Fibroblast of lung (primary cell): ENCODE measurements at places on chromosomes 7 and 10. TPM values are rescaled to one million over a fixed set of nuclear protein-coding genes. Genes with fewer than 3 reads are reported as not detected.
A peak's percentile ranks its signal among the peaks of the same experiment; 100 is the strongest.

DNA sequence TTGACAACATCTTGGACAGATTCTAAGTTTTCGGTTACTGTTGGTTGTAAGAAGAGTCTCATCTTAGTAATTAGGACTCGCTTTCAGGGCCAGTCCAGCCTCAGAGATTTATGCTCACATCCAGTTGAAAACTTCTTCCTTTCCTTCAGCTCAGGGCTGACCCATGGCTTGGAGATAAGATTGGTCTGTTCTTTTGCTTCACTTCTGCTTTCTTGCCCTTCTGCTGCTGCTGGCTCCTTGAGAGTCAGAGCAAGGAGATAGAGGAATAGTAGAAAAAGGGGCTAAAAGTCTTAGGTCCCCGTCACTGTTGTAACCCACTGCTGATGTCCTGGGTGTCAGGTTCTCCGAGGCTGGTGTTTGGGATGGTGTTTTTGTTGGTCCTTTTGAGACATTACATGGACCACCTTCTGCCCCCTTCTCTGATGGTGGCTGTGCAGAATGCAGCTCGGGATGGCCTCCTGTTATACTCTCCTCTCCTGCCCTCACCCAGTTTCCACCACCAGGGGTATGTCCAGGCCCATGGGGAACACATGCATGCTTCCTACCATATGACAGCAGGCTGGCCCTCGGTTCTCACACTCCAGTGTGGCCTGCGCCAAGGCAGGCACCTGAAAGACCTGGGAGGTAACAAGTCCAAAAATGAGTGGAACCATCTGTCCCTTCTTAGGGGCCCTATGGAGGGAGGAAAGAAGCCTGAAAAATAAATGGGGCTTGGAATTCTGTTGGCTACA lies 67.8 kb upstream of the PCBD1 start:
- DNase-seq = no peak

The TRIM73 gene
- 0.51 and 1.3 TPM in 2 replicates for total RNA-seq

GRCh38 chr7:134845461-134845860 lies 66.0 kb downstream of the CALD1 start:
- DNase-seq = no peak

The FAM237B gene
- under 0.01 TPM in 1 of 2 replicates, not detected in the other for total RNA-seq

GRCh38 chr7:75650681-75651080 lies 88.1 kb downstream of the HIP1 start:
- peak; percentile 16 for DNase-seq

GRCh38 chr10:108791794-108792474 lies 1131.4 kb downstream of the XPNPEP1 start:
- DNase-seq = peak; percentile 41

DNA sequence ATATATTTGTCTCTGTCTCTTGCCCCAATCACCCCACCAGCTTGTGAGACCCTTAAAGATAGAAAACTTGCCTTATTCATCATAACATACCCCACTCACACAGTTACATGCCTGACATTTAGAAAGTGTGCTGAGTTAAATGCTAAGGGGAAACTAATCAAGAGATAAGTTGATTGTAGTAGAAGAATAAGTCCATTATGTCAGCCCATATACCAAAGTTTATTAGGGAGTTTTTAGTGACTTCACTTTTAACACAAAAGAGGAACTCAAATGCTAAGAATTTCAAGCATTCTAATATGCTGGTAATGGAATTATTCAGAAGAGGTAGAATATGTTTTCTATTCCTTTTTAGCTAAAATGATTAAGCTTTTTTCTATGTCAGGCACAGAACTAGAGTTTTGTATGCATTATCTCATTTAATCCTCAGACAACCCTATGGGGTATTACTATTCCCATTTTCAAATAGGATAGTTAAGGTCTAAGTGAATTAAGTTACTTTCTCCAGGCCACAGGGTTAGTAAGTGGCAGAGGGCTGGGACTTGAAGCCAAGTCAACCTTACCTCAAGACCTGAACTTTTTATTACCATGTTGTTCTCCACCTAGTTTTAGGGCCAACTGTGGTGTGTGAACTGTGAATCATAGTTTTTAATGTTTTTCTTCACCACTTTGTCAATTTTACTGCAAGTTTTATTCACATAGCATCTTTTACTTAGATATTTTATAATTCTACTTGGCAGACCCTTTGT lies 19.6 kb downstream of the ASAH2 start:
- no peak for DNase-seq

DNA sequence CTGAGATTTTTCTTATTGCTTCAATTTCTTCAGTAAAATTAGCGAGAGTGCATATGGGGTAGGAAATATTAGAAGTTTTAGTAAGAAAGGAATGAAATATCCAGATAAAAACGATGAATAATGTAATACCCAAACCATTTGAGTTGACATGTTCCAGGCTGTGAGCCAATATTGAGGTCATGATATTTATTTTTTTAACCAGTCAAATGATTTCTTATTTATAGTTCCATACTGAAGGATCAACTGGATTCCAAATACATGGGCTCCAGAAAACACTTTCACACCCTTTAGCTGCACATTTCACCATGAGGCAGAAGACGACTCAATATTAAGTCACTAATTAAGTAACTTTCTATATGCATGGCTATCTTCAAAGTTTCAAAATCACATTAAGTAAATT lies 312.5 kb downstream of the PPP1R3A start:
- peak; percentile 29 for DNase-seq

DNA sequence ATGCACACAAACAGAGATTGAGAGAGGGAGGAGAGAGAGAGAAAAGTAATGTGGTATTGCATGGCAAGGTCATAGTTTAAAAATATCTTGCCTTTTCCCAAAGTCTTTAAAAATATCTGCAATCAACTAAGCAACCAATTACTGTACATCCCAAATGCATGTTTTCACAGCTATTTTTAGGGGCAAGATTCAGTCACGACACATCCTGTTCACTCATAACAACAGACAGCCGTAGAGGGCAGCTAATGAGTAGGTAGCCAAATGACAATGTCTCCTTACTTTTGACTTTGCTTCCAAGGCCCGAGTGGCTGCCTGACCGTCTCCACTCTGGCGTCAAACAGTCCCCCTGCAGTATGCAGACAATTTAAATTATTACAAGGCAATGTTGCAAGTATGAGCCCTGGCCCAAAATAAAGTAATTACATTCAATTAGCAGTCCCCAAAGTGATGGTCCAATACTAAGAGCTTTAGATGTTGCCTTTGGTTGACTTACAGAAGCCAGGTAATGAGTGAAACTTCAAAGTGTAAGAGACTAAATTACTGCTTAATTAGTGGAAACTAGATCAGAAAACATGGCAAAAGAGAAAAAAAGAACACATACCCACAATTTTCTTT lies 162.9 kb downstream of the MBL2 start:
- DNase-seq = no peak

DNA sequence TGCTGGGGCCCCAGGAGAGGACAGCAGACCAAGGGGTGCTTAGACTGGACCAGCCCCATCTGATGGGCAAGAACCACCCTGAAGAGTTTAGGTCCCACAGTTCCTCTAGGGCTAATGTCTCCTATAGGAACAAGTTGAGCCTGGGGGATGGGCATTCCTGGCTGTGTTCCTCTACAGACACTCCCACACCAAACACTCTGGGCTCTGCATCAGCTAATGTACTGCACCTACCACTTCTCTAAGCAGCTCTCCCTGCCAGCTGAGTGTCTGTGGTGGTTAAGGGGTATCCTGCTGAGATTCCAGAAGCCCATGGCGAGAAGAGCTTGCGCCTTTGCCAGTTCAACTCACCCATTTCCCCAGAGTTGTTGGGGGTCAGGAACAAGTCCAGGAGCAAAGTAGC lies 284.1 kb upstream of the CSTF2T start:
- no peak for DNase-seq

The TMEM270 gene
- total RNA-seq = not detected in 2 replicates

DNA sequence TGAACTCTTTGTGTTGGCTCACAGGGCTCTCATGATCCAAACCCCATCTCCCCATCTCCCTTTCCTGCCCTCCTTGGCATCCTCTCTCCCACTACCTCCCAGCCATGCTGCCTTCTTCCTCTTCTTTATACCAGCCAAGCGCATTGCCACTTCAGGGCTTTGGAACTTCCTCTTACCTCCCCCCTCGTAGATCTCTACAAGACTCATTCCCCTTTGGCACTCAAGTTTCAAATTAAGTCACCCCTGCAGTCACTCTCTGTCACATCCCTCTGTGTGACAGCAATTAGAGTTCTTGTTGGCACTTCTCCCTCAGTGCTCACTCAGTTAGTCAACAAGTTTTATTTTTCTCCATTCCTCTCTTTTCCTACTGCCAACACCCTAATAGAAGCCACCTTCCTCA lies 20.8 kb upstream of the NRP1 start:
- DNase-seq = no peak

- no peak for DNase-seq
Measured at GRCh38 chr7:22200238-22200637, 156.7 kb downstream of the RAPGEF5 start.

GRCh38 chr10:55200020-55200419 lies 399.0 kb upstream of the PCDH15 start:
- DNase-seq = no peak

DNA sequence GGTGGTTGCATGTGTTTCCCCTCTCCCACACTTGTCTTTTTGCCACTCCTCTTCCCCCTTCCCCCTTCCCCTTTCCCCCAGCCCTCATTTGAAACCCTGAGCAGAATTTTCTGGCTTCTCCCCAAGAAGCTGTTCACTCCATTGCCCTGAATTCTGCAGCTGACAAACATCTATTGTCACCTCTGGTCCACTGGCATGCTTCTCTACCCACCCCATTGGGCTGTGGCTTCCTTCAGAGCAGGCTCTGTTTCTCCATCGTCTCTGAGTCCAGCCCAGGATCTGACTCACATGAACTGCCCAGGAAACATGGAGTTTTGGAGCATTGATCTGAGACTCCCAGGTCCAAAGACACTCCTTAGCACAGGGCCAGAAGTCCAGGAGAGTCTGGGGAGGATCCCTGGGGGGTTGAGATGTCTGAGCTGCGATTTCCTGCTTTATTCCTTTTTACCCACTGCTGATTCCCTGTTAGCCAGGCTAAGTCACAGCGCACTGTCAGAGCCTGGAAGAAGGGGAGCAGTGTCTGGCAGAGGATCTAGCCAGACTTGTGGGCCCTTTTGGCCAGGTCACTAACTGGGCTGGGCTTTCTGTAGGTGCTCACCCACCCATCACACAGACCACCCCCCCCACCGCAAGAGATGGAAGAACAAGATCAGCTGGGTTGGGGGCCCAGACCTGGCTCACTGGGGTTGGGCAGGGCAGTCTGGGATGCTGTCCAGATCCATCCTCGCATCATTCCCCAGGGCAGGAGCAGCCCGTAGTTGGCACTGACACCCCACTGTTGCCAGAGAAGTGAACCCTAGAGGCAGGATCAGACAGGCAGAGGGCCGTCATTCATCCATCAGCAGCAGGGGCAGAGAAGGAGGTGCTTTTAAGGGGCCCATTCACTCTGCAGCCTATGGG lies 3.5 kb downstream of the CHAT start:
- DNase-seq = no peak

The VSTM4 gene
- 4.4 and 8.1 TPM in 2 replicates for total RNA-seq

DNA sequence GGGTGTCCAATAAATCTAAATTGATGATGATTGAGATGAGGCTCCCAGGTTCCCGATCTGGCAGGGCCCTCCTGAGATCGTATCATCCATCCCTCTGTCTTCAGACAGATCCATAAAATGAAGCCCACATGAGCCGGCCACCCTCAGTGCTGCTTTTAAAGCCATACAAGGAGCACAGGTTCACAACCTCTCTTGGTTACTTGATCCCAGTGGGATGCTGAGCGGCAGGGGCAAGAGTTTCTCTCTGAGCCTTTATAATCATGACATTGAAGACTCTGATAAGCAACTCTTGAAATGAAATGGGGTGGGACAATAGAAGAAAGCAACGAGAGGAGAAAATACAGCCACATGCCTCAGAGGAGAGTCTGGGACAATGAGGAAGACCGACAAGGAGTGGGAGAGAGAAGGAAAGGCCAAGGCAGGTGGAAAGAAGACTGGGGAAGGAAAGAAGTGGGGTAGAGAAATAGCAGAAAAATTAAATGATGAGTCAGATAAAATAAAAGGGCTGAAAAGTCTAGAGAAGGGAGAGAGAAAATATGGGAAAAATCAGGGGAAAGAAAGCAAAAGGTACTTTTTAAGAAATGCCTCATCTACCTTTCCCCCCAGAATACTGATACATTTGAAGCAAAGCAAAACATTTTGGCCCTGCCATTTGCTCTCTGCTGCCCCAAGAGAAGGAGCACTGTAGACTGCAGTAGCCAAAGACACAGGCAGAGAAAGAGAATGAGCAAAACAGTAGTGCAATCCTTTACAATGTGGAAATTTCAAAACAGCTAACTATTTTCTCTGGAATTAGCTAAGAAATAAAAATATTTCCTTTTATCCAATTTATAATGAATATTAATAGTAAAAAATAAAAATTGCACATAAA lies 14.6 kb downstream of the GBX1 start:
- DNase-seq = no peak

DNA sequence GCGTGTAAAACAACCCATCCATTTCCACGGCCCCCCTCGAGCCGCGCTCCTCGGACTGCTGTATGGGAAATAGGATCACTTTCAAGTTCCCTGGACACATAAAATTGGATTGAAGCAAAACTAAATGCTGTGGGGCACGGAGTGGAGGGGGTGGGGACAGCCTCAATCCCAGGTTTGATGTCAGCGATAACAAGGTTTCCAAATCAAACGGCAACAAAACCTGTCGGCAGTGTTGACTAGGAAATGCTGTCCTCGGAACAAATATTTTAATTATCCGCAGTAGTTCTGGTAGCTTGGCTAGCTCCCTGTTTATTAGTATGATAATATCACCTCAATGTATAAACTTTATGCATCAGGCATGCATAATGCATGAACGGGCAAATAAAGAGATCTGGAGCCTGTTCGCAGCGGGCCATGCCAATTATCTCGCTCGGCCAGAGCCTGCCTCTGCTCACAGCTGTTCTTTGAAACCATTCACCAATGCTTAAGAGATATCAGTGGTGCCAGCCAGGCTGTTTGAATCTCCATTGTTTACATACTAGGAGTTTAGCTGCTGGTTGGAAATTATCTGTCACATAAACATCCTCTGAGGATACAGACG lies 161.1 kb downstream of the PAXIP1 start:
- DNase-seq = no peak

DNA sequence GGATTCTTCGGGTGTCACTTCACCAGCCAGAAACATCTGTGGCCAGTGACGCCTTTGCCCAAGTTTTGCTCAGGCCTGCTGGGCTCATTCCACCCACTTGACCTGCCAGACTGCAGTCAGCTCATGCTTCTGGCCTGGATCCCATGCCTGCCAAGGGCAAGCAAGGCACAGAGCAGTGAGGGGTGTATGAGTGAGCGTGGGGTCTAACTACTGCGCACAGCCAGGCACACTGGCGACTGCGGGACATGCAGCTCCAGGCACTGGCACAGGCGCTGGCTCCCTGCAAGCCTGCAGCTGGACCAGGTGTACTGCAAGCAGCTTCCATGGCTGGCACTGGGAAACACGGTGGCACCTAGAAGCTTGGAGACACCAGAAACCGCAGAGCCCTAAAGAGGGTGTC lies 80.1 kb downstream of the MTERF1 start:
- no peak for DNase-seq

DNA sequence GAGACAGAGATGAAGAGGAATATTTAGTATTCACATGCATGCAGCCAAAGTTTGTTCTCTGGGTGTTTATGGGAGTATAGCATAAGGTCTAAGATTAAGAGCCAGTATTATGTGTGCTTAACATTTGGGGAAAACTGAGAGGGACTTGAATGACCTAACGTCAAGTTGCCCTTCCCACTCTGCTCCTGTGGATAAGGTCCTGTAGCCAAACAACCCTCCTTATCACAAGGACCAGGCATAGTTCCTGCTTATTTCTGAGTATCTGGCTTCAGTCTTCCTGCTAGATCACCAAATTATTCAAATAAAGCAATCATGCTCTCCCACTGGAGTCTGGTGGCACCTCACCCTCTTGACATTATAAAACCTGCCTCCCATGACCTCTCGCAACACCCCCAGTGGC lies 137.9 kb upstream of the SEMA3E start:
- no peak for DNase-seq
